Inflammatory macrophage treated with lipopolysaccharide for 4 hours (primary cell): ENCODE measurements at places on chromosomes 3 and 15.

- peak; percentile 44 for DNase-seq
These were observed 42.2 kb upstream of the GNB5 start for GRCh38 chr15:52233405-52233804.

DNA sequence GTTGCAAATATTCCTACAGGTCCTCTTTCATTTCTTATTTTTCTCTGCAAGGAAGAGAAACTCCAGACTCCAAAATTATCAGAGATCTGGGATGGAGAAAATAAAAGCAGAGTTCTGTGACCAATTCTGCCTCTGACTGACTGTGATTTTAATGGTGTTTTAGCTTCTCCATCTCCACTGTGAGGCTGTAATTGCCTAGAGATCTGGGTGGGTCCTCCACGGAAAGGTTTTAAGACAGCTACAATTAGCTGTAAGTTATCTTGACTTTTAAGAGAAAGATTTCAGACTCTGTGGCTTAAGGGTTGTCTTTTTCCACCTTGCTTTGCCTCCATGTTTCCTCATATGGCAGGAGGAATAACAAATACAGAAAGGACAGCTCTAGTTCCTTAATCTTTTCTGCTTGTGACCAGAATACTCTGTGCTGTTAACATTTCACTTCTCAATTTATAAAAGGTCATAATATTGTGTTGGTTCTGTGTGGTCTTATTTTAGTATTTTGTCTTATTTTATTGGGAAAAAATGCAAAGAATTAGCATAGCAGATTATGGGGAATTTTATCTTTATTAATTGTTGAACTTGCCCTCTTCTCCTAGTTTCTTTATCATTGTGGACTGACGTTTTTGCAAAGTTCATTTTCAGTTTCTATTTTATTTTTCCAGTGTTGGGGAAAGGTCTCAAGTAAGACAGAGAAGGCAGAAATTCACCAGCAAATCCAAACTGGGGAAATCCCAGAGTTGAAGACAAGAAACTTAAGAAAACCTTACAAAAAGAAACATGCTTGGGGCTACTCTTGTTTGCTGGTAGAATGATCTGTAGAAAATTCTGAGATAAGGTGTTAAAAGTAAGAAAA is 157.9 kb downstream of the RAP2B start:
- peak; percentile 88 for DNase-seq

- DNase-seq = no peak
These were observed 36.1 kb upstream of the CA12 start for GRCh38 chr15:63417721-63418120.

DNA sequence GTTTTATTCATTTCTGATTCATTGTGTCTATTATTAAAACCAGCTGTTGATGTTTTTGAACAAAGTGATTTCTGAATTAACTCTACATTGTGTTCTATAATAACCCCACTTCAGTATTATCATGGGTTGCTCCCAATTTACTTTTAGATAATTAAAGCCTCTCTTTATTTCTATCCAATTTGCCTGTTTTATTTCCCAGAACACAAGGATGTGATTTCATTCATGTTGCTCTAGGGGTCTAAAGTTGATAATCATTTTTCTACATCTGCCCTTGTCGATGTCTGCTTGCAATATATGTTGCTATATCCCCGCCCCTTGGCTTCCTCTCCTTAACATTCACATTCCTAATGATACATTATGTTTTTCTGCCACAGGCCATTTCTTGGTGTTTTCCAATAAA is 747.3 kb downstream of the CADM2 start:
- no peak for DNase-seq

DNA sequence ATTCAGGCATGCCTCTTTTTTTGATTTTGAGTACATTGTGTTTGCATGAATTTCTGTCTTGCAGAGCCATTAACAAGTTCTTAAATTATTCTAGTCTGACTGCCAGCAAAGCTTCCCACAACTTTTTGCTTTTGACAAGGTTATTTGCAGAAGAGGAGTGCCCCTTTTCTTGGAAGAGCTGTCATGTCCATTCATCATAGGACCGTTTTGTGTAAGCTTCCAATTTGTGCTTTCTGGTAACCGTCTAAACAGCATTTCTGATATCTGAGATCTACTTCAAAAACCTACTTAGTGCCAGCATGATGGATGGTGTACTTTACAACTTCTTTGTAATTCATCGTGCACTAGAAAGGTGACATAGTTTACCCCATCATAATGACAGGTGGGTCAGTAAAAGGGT is 379.7 kb downstream of the NAALADL2 start:
- DNase-seq = no peak

DNA sequence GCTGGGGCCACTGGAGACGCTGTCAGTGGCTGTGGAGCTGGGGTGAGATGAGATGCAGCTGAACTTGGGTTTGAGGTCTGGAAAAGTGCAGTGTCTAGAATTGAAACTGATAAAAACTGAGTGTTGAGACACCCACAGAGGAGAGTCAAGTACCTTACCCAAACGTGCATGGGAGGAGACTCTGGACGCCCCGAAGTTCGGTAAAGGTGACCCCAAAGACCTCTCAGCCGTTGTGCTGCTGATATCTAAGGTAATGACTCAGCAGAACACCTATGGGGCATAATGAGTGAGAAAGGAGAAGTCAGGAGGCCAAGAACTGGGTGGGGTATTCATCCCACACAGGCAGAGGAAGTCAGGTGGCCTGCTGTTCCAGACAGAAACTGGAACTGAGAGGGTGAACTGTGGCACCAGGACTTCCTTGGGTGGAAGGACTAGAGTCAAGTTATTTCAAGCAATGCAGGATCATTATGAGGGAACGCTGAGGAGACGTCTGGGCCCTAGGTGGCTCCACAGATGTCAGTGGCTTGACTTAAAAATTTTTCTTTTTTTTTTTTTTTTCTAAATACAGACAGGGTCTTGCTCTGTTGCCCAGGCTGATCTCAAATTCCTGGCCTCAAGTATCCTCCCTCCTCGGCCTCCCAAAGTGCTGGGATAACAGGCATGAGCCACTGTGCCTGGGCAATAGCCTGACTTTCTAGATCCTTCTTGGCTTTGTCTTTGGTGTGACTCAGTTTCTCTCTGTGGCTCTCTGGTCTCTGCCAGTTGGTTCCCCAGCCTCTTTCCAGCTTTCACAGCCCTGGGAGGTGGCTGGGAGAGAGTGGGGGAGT is 67.6 kb upstream of the GCNT3 start:
- peak; percentile 60 for DNase-seq

DNA sequence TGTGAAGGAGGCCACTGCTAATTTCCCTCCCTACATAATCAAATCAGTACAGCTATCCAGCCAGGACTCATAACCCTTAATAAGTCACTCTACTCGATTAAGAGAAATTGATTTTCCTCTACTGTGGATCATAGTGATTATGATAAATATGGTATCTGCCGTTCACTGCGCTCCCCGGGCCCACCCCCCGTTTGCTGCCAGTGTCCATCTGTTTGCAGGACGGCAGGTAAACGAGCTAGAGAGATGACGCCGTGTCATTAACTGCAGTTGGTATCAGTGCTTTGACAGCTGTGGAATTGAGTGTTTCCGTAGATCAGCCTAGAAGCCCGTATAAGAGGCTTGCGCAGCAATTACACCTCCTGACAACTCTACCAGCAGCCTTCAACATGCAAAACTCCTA is 94.9 kb downstream of the ROBO2 start:
- no peak for DNase-seq

DNA sequence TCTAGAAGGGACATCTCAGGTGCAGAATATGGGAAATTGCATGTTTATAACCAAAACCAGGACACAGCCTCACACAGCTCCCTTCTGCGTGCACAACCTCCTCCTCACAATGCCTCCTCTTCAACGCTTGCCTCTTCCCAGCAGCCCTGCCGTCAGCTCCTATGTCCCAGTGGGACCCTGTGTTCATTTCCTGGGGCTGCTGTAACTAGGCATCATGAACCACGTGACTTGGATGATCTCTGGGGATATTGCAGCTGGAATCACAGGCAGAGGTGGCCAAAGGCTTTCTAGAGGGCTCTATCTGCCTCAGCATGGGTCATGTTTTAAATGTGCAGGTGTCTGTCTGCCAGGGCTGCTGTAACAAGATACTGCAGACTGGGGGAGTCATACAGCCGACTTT is 375.3 kb downstream of the OCA2 start:
- no peak for DNase-seq

GRCh38 chr15:90149609-90150340 is 47.5 kb upstream of the IDH2 start:
- DNase-seq = no peak

- no peak for DNase-seq
These were observed 53.0 kb downstream of the ATP2C1 start for GRCh38 chr3:130946882-130947281.
